ENCODE measurements at places on chromosomes 5 and 9.

GRCh38 chr5:144191998-144192397 is 21.3 kb downstream of the KCTD16 start:
- DNase-seq = no peak

DNA sequence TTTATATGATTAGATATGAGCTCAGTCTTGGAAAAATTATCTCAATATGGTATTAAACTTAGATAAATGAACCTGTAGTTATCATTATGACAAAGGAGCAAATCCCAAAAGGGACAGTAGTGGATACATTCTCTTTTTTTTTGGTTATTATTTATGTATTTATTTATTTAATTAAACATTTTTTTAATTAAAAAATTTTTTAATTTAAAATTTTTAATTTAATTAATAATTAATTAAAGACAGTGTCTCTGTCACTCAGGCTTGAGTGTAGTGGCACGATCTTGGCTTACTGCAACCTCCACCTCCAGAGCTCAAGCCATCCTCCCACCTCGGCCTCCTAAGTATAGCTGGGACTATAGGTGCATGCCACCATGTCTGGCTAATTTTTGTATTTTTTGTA is 15.6 kb downstream of the ANKHD1 start:
- no peak for DNase-seq

GRCh38 chr5:145801195-145801594 is 33.9 kb downstream of the PRELID2 start:
- DNase-seq = no peak

- no peak for DNase-seq
These were observed 28.5 kb upstream of the PHF24 start for GRCh38 chr9:34929506-34930102.

- no peak for DNase-seq
These were observed 97.9 kb downstream of the DAPK1 start for GRCh38 chr9:87595610-87596009.

- no peak for DNase-seq
These were observed 161.9 kb downstream of the TRIO start for GRCh38 chr5:14305045-14305444.

DNA sequence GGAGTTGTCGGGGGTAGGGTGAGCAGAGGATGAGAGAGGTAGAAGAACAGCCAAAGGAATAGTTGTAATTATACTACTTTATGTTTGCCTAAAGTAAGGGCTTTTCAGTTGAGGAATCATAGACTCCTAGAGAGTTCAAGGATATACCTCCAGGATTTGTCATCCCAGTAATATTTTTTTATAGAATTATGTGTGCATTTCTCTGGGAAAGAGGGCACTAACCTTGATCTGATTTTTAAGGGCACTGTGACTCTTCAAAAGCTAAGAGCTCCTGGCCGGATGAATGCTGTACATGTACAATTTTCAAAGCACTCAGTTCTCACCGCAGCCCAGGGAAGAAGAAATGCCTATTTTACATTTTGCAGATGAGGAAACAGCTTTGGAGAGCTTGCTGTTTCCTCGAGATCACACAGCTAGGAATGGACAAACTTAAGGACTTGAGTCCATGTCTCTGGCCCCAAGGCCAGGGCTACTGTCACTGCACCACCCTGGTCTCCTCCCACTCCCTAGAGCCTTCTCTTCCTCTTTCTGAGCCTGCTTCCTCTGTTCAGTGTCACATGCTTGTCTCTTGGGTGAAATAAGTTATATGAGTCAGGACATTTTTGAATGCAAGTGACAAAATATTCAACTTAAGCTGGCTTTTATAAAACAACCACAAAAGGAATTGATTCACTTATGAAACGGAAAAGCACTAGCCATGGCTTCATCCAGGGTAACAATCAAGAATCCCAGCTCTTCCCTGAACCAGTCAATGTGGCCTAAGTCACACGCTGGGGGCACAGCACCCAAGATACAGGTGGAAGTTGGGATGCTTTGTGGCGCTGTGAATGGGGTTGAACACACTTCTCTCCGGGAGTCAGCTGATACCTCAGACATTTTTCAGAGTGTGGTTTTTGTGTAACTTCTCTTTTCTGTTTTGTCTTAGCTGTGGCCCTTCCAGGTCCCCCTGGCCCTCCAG is 45.7 kb upstream of the TGFBR1 start:
- no peak for DNase-seq

GRCh38 chr9:88359974-88360373 is 28.3 kb upstream of the SPIN1 start:
- DNase-seq = no peak

DNA sequence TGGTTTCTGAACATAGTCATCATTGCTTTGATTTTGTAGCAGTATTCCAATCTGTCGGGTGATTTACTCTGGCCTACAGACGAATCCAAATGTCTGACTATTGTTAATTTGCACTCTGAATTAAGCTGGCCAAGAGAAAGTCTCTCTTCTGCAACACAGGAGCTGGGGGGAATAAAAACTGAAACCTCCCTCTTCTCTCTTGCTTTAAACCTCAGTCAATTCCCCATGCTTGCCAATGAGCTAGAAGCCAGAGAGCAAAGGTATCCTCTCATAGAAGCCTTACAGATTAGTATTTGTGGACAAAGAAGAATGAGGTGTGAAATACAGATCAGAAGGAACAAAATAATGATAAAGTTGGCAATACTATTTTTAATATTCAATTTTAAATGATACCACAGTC is 353.9 kb upstream of the CDH10 start:
- no peak for DNase-seq

DNA sequence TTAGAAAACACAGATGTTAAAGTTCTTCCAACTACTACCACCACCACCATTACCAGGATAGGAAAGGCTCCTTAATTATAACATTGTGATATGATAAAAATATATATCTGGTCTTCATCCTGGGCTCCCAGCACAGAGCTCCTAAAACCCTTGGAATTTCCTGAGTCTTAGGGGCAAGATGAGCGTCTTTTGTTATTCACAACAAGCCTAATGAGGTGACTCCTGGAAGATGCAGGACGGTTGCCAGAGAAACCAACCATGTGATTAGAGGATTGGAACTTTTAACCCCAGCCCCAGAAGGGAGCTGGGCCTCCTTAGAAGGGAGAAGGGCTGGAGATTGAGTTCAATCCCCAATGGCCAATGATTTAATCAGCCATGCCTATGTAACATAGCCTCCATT is 148.0 kb upstream of the ADRA1B start:
- DNase-seq = no peak

DNA sequence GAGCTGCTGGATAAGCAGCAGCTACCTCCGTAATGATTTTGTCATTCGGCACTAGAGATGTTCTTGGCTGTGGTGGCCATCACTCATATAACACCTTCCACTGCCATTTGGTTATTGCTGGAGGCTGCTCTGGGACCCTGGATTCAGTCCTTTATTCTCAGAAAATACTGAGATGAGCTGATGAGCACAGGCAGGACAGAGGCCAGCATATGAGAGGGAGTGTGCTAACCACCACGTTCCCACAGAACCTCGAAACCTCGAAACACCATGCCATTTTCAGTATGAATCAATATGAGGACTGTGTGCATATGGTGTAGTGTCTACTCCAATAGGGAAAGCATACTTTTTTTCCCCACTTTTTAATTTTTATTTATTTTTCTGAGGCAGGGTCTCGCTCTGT is 56.6 kb downstream of the ADAM19 start:
- no peak for DNase-seq

GRCh38 chr9:110606179-110606790 is 26.7 kb upstream of the SVEP1 start:
- no peak for DNase-seq

DNA sequence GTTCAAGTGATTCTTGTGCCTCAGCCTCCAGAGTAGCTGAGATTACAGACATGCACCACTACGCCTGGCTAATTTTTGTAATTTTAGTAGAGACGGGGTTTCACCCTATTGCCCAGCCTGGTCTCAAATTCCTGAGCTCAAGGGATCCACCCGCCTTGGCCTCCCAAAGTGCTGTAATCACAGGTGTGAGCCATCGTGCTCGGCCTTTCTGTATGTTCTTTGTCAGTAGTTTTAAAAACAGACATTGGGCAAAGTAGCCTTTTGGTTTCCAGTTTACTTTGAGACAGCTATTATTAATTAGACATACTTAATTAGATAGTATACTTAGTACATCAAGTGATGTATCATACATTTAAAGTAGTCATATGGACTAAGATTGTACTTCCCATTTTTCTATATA is 45.2 kb downstream of the RBM27 start:
- no peak for DNase-seq

DNA sequence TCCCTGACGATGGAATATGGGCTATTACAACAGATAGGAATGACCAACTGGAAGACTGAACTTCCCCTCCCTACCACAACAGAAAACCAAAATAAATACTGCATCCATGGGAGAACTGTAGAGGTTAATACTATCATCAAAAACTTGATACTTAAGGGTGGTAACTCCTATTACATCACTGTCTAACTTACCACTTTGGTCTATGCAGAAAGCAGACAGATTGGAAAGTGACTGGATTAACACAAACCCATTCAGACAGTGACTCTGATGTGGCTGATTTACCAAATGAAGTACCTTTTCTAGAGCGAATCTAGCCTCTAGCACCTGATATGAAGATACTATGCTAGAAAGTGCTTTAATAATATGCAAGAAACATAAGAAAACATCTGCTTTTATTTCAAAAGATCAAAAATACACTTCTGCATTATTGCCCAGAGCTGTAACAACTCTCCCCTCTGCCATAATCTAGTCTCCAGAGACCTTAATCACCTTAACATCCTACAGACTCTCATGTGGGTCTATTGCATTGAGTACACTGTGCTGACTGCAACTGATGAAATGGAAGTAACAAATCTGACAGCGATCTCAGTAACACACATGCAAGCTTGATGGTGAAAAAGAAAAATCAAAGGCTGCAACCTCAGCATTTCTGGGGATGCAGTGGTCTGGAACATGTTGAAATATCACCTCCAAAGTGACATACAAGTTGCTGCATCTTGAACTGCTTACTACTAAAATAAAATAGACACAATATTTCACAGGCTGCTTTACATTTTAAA is 62.7 kb downstream of the EPB41L4A start:
- DNase-seq = no peak

GRCh38 chr5:101608322-101608721 is 687.8 kb downstream of the SLCO4C1 start:
- no peak for DNase-seq
